ENCODE measurements at places on chromosomes 3 and 15. TPM values are rescaled to one million over a fixed set of nuclear protein-coding genes. Genes with fewer than 3 reads are reported as not detected.

GOLGA8J gene
- total RNA-seq: not detected

SLC22A13 gene
- total RNA-seq: 0.45 TPM

CCDC191 gene
- total RNA-seq: 4.2 TPM

C3orf49 gene
- not detected for total RNA-seq

ADCY5 gene
- under 0.01 TPM for total RNA-seq

DNA sequence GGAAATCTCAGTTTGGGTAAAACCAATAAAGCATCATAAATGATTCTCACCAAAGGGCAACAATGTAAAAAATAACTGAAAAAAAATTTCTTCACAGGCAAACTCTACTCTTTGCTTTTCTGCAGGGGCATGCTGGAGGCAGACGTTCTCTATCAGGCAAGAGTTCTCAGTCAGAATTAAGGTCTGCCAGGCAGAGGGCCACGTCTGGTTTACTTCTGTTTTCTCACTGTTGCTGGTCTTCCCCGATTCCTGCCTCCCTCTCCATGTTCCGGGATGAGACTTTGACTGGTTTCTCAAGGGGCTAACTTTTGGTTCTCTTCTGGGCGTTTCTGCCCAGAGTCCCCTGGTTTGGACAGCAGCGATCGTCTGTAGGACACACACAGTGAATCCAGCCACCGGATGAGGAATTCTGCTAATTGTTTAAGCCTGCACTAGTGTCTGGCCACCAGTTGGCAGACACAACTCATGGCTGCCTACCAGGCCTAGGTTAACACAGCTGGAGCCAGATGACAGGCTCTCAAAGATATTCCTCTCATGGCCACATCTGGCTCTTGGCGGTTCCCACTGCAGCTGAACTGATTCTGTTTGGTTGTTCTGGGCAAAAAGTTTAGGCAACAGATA is 273.1 kb downstream of the FOXP1 start:
- DNase-seq: peak; percentile 78

GRCh38 chr3:50117120-50117519 is 28.4 kb downstream of the RBM5 start:
- no peak for DNase-seq

GRCh38 chr3:41601404-41601987 is 360.4 kb downstream of the ULK4 start:
- no peak for DNase-seq

DNA sequence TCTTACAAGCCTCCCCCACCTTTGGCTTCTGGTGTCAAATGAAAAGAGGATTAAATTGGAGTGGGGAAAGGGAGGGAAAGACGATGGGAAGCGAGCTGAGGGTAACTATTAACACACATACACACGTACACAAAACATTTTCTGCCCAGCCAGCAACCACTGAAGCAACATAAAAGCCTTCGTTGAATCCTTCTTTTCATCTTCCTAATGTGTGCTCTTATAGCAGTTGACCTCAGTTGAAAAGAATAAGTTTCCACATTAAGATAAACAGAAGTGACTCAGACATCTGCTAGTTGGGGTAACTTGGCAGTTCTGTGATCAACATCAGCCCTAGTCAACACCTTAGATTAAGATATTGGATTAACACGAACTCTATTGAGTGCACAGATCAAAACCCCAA is 558.5 kb downstream of the MECOM start:
- peak; percentile 57 for DNase-seq

Measured in fibroblast of the aortic adventitia (primary cell).